ENCODE measurements at places on chromosomes 12 and 14.
A peak's percentile ranks its signal among the peaks of the same experiment; 100 is the strongest.

- no peak for DNase-seq
Measured at GRCh38 chr14:59483363-59483762, 845 bp downstream of the L3HYPDH start.

GRCh38 chr12:4587108-4587507 lies 25.1 kb downstream of the DYRK4 start:
- DNase-seq, result no peak

- DNase-seq, result no peak
Measured at GRCh38 chr14:28656704-28657255, 109.8 kb upstream of the FOXG1 start.

- DNase-seq, result no peak
Measured at GRCh38 chr12:45051572-45052125, 750 bp upstream of the DBX2 start.

- no peak for DNase-seq
Measured at GRCh38 chr14:95695913-95696312, 9.7 kb downstream of the TCL1B start.

DNA sequence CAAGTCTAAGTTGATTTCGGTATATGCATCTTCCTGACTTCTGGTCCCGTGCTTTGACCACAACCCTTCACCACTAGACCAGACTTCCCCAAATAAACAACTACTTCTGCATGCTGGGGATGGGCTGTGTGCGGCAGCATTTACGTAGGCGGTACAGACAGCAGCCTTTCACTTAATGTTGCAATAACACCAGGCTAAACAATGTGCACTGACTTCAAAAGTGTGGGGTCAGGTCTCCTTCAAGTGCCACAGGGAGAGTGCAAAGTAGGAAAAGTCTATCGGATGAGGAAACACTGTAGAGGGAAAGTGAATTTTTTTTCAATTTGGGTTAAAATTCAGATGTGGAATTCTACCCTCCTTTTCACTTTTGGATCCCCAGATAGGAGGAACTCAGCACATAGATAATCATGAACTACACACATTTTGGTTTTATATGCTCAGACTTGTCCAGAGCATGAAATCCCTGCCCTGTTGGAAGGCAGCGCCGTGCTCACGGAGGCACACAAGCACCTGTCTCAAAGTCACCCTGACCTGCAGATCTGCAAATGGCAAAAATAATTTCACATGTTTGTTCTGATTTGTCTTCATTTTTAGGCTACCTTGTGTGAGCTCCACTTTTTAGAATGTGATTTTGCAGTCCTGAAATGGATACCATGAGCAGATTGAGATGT lies 3.6 kb upstream of the FOS start:
- no peak for DNase-seq

- no peak for DNase-seq
Measured at GRCh38 chr12:118747771-118748170, 233.6 kb upstream of the SRRM4 start.

- DNase-seq, result no peak
Measured at GRCh38 chr12:16560273-16560672, 45.7 kb downstream of the LMO3 start.

GRCh38 chr12:30927222-30927611 lies 669 bp downstream of the TSPAN11 start:
- no peak for DNase-seq

- no peak for DNase-seq
Measured at GRCh38 chr12:6387541-6387940, 3.6 kb downstream of the LTBR start.

DNA sequence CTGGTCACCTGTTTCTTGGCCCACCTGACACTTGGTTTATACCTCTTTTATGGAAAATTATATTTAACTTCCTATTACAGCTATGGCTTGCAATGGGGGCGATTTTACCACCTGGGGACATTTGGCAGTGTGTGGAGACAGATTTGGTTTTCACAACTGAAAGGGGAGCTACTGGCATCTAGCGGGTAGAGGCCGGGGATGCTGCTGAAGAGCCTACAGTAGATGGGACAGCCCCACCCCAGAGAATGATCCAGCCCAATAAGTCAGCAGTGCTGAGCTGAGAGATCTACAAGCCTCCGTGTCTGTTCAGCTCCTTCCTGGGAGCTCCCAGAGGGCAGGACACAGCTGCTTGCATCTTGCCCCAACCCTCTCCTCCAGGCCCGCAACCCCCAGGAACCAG lies 302.8 kb downstream of the CACNA1C start:
- DNase-seq, result no peak

DNA sequence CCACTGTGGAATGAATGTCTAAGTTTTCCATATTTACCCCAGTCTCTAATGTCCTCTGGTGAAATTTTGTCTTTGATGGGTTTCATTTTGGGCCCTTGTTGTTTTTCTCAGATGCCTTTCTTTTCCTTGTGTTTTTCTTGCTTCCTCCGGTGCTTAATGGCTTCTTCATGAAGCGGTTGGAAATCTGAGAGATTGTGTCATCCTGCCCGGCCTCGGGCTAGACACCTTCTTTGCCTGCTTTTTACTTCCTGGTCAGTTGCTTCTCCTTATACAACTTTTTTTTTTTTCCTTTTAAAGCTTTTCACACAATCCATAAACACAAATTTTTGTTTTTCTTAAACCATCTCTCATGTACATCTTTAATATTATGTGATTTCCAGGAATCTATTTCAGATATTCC lies 7.1 kb downstream of the ETV6 start:
- no peak for DNase-seq

DNA sequence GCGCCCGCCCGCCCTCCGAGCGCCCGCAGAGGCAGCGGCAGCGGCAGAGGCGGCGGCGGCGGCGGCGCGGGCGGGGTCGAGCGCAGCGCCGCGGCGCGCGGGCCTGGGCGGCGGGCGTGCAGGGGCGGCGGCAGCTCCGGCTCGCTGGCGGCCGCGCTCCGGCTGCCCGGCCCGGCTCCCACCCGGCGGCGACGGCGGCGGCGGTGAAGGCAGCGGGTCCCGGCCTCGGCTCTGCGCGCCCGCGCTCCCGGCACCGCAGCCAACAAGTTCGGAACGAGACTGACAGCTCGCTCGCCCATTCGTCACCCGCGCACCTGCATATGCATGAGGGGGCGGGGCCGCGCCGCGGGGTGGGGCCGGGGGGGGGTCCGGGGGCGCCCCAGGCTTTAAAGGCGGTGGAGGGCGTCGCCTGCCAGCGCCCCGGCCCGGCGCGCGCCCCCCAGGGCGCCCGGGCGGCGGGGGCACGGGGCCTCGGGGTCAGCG lies at the start of gene JAG2:
Gene JAG2, minus strand, starts transcription at position 281 of the 483 bp plus-strand sequence. CDS start 356 bp downstream, outside the sequence.
- peak; percentile 51 for DNase-seq

- DNase-seq, result no peak
Measured at GRCh38 chr12:3747543-3747942, 5.4 kb downstream of the CRACR2A start.

- no peak for DNase-seq
Measured at GRCh38 chr14:99675951-99676350, 8.1 kb upstream of the CYP46A1 start.

- no peak for DNase-seq
Measured at GRCh38 chr14:88140874-88141273, 135.9 kb downstream of the GPR65 start.

GRCh38 chr14:50545618-50546017 lies 13.2 kb upstream of the MAP4K5 start:
- no peak for DNase-seq

DNA sequence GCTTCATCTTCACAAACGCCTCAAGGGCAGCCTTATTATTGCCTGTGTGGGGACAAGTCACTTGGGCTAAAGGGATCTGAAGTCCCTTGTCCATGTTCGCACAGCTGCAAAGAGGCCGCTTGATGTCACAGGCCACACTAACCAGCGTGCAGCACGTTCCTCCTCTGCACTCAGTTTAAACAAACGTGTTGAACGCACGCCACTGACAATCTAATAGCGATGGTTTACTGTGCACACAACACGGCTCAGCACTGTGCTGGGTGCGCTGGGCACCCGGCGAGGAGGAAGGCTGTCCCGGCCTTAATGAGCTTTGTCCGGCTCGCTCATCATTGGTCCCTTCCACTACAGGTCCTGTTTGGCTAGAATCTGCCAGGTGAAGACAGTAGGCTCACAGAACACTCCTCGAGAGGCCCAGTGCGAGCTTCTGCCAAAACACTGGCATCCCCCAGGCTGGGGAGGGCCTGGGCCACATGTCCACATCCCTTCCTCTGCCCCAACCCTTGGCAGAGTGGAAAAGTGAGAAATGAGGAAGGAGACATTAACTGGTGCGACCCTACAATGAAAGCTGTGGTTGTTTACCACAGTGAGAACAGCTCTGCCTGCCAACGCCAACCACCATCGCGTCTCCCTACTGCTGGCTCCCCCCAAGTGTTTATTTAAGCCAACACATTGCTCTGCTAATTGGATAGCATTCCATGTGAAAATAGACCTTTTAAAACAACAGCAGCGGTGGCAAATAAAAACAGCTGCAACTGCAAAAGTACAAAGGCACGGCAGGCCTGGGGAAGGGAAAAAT lies 113.2 kb downstream of the RBM19 start:
- no peak for DNase-seq

DNA sequence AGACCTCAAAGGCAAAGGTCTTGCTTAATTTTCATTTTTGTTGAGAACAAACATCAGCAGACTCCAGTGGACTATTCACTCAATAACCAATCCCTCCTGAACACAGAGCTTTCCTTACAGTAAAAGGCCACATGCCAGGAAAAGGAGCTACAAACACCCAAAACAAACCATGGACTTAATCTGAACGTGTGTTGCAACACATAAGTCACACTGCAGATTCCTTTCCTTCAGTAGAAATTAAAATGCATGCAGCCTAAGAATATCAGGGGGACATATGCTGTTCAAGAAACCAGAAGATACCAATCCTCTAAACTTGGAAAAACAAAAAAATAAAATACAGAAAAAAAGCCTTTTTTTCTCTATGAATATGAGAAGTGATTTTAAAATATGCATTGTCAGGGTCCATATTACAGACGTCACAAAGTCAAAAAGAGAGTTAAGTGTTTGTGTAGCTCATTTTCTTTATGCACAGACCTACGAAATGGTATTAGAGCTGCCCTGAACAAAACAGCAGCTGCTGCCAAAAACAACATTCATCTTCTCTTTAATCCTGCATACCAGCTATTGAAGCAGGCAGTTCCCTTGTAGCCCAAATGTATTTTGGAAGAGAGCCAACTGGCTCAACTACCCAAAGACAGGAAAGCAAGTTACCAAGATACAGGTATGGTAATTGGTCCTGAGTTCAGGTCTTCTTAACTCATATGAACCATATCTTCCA lies 26.2 kb downstream of the KITLG start:
- DNase-seq, result no peak

- DNase-seq, result no peak
Measured at GRCh38 chr12:64081008-64081404, 141.1 kb downstream of the KICS2 start.

DNA sequence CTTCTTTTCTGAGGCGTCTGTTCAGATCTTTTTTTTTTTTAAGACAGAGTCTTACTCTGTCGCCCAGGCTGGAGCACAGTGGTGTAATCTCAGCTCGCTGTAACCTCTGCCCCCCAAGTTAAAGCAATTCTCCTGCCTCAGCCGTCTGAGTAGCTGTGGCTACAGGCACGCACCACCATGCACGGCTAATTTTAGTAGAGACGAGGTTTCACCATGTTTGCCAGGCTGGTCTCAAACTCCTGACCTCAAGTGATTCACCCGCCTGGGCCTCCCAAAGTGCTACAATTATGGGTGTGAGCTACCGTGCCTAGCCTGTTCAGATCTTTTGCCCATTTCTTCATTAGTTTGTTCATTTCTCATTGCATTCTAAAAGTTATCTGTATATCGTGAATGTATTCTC lies 55.1 kb upstream of the DBX2 start:
- no peak for DNase-seq

GRCh38 chr12:112179341-112179740 lies 54.0 kb downstream of the TRAFD1 start:
- no peak for DNase-seq

DNA sequence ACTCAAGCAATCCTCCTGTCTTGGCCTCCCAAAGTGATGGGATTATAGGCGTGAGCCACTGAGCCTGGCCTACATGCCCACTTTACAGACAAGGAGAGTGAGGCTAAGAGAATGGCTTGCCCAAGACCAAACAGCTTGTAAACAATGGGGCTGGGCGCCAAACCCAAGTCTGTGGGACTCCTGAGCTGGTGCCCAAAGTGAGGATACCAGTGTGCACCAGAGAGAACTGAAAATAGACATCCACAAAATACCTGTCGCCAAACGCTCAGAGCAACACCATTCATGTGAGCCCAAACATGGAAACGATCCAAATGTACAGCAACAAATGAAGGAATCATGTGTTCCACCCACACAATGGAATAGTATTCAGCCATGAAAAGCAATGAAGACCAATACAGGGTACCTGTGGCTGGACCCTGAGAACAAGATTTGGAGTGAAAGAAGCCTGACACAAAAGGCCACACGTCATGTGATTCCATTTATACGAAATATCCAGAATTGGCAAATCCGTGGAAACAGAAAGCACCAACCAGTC lies 38.2 kb downstream of the CCNK start:
- DNase-seq, result no peak

DNA sequence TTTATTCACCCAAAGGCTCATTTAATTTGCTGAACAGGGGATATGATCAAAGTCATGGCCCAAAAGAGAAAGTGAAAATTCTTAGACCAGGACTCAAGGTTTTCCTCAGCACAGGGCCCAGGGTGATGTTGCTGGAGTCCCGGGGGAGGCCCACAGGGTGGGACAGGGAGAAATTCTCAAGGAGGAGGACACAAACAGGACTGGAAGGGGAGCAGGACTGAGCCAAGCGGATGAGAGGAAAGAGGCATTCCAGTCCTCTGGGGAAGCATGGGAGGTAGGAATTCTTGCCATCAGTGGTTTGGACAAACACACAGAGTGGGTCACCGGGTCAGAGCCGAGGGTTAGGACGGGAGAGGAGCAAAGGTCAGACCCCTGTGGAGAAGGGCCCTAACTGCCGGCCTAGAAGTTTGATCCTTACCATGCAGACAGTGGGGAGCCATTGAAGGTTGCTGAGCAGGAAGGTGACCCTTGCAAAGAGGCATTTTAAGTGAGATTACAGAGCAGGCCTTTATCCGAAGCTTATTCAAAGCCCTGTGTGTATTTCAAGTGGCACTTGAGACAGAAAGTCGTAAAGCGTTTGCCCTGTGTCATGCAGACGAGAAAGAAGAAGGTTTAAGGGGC lies 68.4 kb upstream of the PTGR2 start:
- DNase-seq, result no peak

DNA sequence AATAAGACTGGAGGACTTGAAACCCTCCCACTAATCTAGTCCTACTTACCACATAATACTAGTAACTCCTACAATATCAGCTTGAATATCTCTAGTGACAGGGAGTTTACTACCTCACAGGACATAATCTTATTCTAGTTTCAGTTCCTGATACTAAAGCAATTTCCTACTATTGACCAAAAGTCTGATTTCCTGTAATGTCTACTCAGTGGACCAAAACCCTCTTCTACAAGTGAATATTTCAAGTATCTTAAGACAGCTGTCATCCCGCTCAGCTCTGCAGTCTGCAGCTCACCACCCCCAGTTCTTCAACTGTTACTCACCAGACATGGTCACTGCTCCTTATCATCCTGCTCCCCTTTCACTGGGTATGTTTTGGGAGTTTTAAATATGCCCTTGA lies 70.8 kb upstream of the TMCC3 start:
- DNase-seq, result no peak

DNA sequence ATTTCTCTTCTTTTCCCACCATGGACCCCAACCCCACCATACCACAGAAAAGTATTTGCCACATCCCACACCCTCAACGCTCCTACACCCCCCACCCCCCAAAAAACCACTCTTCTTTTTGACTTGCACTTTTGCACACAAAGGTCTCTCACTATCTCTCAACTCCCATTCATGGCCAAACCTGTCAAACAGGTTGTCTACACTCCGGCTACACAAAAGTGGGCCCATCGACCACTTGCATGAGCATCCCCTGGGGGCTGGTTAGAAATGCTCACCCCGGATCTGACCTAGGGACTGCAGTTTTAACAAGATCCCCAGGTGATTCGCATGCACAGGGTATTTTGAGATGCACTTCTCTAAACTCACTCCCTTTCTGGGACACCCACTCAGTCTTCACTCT lies 248.2 kb downstream of the DPF3 start:
- no peak for DNase-seq

All from activated naive CD4-positive, alpha-beta T cell (primary cell).